ENCODE measurements at places on chromosomes 4 and X.

- no peak for DNase-seq
Measured at GRCh38 chrX:13179100-13179499, 134.7 kb upstream of the FAM9C start.

- DNase-seq: no peak
Measured at GRCh38 chrX:150185766-150186165, 177.4 kb upstream of the MAMLD1 start.

- DNase-seq: peak; percentile 10
Measured at GRCh38 chr4:133150486-133151340, 1.6 kb downstream of the PCDH10 start.

GRCh38 chr4:166323250-166323649, 450.2 kb downstream of the TLL1 start:
- no peak for DNase-seq

DNA sequence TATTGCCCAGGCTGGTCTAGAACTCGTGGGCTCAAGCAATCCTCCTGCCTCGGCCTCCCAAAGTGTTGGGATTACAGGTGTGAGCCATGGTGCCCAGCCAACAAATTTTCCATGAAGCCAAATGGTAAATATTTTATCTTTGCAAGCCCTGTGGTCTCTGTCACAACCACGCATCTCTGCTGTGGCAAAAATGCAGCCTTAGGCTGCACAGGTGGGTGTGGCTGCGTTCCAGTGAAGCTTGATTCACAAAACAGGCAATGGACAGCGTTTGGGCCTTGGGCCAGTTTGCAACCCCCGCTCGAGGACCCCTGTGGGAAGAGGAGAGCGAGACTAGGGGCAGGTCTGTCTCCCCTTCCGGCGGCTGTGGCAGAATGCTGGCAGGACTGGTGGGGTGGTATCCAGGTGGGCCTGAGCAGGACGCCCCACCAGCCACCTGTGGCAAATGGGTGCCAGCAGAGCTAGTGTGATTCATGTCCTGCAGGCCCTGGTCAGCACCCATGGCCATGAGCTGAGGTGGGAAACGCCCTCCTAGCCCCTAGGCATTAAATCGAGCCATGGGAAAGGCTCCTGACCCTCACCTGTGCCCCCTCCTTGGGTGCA, 19.7 kb downstream of the HTRA3 start:
- DNase-seq: no peak

DNA sequence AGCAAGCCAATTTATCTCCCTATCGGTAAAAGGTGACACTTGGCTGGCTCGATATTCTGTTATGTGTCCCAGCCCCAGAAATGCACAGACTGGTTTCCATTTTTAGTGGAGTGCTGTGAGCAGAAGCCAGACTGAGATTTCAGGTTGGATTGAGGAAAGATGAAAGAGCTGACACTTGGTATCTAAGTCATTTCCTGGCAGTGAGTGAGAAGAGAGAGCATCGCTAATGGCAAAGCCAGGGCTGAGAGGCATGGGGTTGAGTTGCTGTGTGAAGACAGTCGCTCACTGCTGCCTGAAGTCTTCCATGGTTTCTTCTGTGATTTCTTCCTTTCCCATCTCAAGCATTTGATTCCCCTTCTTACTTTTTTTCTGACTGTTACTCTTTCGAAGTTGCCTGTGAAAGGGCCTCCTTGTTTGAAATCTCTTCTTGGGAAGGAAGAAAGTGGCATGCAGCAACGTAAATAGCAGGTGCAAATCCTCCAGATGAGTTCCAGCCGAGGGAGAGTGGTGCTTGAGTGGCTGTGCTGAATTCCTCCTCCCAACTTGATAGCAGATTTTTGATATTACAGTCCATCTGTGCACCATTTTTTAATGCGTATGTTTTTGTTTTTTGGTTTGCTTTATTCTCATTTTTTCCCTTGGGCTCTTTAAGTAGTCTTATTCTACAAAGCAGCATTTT, 109.2 kb upstream of the LIMCH1 start:
- no peak for DNase-seq

DNA sequence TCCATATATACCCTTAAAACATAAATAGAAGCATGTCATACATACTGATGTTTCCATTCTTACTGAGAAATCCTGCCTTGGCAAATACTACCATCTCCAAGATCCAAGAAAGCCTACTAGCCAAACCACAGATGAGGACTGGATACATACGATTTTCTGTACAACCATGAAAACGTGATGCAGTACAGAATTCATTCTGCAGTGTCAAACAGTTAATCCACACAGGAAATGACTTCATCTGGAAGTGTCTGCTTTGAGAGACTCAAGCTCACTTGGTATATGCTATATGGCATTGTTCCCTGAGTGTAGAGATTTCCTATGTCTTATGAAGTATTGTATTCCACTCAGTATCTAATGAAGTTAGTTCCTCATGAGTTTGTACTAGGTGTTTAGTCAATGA, 94.3 kb downstream of the CT47B1 start:
- DNase-seq: peak; percentile 6

GRCh38 chrX:78092296-78092695, 11.8 kb upstream of the PGK1 start:
- DNase-seq: peak; percentile 59

GRCh38 chr4:88809576-88810219, 112.1 kb upstream of the NAP1L5 start:
- no peak for DNase-seq

- DNase-seq: no peak
Measured at GRCh38 chr4:126734465-126734864, 898.3 kb upstream of the INTU start.

GRCh38 chr4:113145519-113146291, 96.3 kb downstream of the ANK2 start:
- DNase-seq: no peak

DNA sequence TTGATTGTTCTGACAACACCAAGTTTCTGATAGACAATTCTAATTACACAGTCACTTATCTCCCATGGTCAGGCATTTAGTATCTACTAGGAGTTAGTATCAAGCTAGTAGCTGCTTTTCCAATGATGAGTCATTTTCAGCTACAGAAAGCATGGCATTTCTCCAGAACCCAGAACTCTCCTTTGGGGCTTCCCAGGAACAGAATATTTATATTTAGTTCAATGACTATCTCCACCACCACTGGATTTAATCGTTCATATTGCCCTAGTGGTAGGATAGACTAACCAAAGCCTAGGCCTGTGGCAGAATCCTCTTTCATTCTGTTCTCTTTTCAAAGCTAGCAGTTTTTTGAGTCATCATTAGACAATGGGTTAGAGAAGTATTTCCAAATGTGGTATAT, 569.4 kb downstream of the GABRG1 start:
- DNase-seq: peak; percentile 24

GRCh38 chr4:125739760-125740159, 425.0 kb downstream of the FAT4 start:
- no peak for DNase-seq

- DNase-seq: no peak
Measured at GRCh38 chr4:139534287-139534950, 21.6 kb downstream of the SETD7 start.

- DNase-seq: no peak
Measured at GRCh38 chr4:55965585-55965984, 16.8 kb downstream of the CEP135 start.

GRCh38 chr4:19729886-19730651, 521.6 kb upstream of the SLIT2 start:
- DNase-seq: peak; percentile 69

DNA sequence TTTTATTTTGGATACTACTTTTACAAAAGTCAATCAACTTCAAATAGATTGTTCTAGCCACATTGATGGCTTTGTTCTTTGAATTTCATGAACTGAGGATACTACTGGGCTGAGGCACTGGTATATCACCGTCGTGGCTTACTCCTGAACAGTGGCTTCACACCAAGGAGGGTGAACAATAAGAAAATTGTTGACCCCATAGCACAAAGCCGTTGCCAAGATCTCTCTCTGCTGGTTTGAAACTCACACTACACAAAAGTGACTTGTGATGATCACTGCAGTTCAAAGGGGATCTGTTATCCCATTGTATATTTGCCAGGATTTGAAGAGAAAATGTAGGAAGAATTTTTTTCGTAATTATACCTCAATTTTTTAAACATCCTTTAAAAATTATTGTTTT, 119.6 kb downstream of the PDLIM5 start:
- no peak for DNase-seq

DNA sequence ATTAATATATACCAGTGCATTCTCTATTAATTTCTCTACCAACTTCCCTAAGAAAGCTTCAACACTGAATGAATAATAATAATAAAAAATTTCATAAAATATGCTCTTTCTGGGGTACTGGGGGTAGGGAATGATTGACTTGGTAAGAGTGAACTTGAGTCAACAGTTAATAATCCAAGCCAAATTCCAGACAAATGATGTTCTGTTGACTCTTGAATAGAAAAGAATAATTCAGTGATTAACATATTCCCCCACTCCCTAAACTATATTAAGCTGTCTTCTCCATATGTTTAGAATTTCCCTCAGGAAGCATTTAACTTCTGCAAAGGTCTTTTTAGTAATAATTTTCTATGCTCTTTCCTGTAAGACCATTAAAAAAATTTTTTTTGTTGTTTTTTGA, 12.3 kb downstream of the PGRMC2 start:
- no peak for DNase-seq

DNA sequence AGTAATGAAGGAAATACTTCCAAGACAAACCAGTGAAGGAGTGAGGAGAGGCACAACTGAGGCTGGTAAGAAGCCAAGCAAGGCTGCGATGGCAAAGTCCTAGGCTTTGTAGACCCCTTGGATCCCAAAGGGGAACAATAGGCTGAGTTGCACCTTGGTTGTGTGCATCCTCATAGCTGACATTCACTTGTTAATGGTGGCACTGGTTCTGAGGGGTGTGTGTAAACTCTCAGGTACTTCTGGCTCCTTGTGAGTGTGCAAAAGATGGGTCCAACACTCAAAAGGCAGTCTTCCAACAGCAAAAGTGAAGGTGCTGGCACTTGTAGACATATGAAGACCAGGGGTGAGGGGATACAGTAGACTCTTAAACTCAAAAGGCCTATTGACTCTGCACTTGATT, 60.5 kb downstream of the CCNG2 start:
- no peak for DNase-seq

DNA sequence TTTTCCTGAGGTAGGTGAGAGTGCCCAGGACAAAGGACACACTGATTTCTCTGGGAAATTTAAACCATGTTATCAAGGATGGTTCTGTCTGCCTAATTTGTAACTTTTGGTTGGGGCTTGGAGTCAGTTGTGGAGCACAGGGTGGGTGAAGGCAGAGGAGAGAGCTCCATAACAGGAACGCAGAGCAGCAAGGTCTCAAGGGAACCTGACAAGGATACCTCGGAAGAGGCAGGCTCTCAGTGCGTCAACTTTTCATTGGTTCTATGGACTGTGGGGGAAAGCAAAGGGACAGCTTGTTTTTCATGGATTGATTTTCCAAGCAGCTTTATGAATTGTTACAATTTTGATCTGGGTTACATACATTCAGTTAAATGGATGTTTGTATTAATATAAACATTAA, 110.4 kb downstream of the SLIT2 start:
- DNase-seq: no peak

- DNase-seq: no peak
Measured at GRCh38 chrX:119288890-119289393, 52.9 kb downstream of the PGRMC1 start.

- no peak for DNase-seq
Measured at GRCh38 chrX:152819266-152819665, 11.3 kb downstream of the CETN2 start.

DNA sequence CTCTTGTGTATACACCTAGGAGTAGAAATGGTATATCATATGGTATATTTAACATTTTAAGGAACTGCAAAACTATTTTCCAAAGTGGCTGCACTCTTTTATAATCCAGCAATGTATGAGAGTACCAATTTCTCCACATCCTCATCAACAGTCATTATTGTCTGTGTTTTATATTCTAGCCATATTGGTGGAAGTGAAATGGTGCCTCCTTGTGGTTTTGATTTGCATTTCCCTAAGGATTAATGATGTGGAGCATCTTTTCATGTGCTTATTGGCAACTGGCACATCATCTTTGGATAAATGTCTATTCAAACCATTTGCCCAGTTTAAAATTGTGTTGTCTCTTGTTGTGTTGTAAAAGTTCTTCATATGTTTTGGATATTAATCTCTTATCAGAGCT, 9.6 kb downstream of the BMP15 start:
- DNase-seq: no peak

DNA sequence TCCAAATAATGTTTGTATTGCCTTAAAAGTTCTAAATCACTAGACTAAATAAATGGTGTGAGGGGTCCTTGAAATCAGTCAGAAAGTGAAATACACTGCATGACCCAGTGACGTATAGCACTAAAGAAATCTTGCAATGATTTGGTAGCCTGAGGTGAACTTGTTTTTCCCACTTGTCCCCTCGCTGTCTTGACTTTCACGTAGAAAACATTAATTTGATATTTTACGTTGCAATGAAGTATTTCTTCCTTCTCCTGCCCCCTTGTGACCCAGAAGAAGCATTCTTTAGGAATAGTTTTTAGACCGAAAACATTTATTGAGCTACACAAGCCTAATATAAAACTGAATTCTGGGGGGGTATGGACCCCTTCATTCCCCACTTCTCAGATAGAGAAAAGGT, 3.7 kb downstream of the KLB start:
- no peak for DNase-seq

DNA sequence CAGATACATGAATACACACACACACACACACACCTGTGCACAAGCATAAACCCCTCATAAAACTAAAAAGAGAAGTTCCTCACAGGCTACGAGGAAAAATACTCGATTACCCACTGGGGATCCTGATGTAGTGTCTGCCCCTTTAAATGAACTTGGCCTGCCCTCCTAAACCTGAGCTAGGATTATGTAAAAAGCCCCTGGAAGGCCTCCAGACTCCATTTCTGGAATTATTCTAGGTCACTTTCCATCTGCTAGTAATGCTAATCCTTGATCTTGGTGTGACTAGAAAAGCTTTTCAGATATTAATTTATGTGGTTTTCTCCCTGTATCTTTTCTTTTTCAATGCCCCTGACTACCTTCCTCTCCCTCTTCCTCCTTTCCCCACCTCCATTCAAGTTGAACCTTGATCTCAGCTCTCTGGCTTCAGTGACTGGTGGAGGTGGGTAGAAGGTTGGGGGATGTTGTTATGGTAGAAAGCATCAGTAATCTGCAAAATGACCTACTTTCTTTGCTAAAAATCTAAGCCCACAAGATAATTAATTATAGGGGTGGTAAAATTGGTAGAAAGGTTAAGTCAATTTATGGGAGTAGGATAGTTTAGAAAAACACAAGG, 25.5 kb upstream of the ZNF330 start:
- no peak for DNase-seq

Measured in A172 (cell line).